NCI-H1105 (cell line): ENCODE measurements at places on chromosomes 12 and 14.

- DNase-seq: no peak
Observed at GRCh38 chr14:81170829-81171195, 49.9 kb downstream of the GTF2A1 start.

DNA sequence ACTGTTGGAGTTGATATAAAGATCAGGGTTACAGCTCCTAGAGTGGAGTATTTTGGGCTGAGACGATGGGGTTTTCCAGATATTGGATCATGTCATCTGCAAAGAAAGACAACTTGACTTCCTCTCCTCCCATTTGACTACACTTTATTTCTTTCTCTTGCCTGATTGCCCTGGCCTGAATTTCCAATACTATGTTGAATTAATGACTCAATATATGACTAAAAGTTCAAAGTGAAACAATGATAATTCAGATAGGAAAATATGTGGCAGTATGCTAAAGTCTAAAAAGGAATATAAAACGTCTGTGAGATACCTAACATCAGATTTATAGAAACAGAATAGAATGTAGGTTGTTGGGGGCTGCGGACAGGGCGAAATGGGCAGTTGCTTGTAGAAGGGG is 72.2 kb downstream of the BHLHE41 start:
- no peak for DNase-seq

DNA sequence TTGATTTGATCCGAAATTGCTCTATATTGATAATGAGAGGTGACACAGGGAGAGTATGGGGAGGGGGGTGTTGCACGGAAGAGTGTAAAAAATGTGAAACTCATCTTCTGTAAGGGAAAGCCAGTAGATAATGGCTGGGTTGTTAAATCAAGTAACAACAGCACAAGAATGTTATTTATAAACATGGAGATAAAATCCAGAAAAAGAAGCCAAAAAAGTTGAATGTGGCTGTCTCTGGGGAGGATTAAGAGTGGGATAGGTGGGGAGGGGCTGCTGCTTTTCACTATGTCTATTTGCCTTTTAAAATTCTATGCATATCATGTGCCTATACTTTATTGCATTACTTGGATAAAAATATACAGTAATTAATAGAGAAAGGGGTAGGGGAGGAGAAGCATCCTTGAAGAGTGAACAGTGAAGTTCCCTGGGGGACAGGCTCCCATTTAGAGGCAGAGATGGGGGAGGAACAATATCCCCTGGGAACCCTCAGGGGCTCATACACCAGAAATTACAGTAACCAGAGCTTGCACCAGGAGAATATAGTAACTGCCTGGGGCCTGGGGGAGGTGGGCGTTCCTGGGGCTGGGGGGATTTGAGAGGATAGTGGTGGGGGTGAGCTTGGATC is 39.2 kb upstream of the ANKRD9 start:
- no peak for DNase-seq

- no peak for DNase-seq
Observed at GRCh38 chr14:99684410-99684934, 374 bp downstream of the CYP46A1 start.

DNA sequence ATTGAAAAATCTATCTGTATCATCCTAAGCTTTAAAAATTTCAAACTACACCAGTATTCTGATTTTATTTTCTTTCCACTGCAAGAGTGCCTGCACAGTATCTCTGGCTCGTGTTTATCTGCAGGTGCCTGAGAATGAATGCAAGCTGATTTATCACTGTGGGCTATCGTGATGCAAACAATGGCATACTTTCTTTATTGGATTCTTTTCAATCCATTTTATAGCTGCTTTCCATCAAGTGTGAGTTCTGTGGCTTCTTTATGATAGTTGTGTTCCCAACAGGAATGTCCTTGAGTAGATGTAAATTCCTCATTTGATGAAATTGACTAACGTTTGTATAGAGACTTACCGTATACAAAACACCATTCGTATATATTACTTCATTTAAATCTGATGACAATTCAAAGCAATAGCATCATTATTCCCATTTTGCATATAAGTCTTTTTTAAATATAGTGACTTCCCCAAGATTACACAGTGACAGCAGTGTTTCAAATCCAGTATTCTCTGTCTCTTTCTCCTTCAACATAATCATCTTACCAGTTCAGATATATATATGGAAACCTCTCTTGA is 160.3 kb upstream of the ABCD2 start:
- no peak for DNase-seq

DNA sequence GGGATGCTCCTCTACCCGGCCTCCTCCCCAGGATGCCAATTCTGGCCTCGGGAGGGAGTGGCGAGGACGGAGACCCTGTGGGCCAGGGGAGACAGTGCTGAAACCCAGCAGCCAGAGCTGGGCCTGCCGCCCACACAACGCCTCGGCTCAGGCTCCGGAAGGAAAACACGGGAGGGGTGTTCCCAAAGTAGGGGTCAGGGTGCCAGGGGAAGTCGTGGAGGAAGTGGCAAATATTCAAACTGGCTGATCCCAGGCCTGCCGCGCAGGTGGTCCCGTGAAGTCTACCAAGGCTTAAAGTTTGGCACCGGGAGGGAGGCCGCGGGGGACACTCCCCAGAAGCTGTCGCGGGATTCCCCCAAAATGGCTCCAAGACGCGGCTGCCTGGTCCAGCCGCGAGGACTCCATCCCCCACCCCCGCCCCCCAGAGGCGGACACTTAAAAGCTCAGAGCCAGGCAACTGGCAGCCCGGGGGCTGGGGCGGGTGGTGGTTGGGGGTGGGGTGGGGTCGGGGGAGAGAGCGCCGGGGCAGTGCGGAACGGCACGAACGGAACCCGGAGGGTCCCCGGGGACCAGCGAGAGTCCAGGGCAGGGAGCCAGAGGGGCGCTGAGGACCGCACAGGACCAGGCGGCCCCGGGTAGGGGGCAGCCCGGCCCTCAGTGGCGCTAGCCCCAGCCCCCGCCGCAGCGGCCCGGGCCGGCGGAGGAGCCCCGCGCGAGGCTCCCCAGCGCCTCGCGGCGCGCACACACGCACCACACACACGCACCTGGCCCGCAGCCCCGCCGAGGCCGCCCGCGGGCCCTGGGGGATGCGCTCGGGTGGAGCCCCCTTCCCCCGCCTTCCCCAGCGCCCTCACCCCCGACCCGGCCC is 20.0 kb downstream of the BEGAIN start:
- DNase-seq: no peak

DNA sequence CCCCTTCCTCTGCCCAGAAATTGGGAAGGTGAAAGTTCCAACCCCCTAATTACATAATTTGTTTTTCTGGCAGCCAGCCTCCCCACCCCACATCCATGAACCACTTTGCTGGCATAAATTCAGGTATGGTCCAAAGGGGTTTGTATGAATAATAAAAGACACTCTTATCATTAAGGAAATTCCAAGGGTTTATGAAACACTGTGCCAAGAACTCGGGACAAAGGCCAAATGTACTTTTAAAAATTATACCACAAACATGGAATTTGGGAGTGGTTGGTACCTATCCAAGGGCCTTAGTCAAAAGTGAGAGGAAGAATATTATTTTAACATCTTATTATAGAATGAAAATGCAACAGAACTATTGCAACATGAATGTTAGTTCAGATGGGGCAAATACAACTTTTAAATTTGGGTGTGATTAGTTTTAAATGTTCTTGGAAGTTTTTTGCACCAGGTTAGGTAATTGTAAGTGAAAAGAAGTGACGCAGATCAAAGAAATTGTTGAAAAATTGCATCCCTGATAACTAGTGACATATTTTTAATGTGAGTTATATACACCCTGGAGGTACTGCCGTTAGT is 217.8 kb downstream of the TMEM117 start:
- DNase-seq: no peak

- DNase-seq: no peak
Observed at GRCh38 chr14:93997082-93997481, at the start of gene CCDC197. CCDC197 (plus strand) TSS chr14:93997301; CDS start chr14:93998132, 831 bp downstream.

GRCh38 chr12:32821710-32822109 is 66.0 kb upstream of the YARS2 start:
- DNase-seq: no peak

DNA sequence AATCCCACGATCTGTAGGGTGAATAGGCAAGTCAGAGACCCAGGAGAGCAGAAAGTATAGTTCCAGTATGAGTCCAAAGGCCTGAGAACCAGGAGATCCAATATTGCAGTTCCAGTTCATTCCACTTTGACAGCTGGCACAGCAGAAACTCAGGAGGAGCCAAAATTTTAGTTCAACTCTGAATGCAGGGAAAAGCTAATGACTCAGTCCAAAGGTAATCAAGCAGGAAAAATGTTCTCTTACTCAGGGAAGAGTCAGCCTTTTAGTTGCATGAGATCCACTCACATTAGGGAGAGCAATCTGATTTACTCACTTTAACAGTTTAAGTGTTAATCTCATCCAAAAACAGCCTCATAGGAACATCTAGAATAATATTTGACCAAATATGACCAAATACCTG is 130.2 kb upstream of the LRFN5 start:
- DNase-seq: no peak

GRCh38 chr14:29953501-29953900 is 25.9 kb upstream of the PRKD1 start:
- no peak for DNase-seq

DNA sequence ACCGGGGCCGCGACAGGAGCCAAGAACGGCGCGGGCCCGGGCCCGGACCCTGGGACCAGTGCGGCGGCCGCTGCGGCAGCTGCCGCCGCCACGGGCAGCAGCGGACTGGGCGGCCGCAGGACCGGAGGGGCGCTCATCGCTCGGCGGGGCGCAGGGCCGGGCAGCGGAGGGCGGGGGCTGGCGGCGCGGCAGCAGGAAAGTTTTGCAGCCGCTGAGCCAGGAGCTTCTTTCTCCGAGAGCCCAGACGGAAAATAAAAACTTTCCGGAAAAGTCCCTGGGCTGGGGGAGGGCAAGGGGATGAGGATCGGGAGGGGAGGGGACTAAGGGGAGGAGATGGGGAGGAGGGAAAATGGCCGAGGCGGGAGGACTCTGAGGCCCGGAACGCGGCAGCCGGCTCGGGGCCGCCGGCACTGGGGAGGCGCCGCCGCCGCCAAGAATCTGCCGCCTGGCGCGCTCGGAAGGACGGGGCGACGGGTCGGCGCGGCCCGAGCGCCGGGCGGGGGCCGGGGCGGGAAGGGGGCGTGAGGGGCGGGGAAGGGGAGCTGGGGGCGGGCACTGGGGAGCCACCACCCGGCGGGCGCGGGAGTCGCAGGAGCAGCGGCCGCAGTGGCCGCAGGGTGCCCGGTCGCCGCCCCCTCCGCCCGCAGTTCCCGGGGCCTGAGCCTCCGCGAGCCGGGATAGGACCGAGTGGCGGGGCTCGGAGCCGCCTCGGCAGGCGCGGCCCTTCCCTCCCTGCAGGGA is at the start of gene PRKD1:
PRKD1 (minus strand) TSS at position 472 of the 741 bp plus-strand sequence.
- no peak for DNase-seq

GRCh38 chr12:7450667-7451066 is 6.7 kb upstream of the CD163L1 start:
- DNase-seq: no peak

- no peak for DNase-seq
Observed at GRCh38 chr12:80400571-80400991, 43.5 kb upstream of the PTPRQ start.

- DNase-seq: no peak
Observed at GRCh38 chr12:93115198-93115601, 186.1 kb upstream of the EEA1 start.

DNA sequence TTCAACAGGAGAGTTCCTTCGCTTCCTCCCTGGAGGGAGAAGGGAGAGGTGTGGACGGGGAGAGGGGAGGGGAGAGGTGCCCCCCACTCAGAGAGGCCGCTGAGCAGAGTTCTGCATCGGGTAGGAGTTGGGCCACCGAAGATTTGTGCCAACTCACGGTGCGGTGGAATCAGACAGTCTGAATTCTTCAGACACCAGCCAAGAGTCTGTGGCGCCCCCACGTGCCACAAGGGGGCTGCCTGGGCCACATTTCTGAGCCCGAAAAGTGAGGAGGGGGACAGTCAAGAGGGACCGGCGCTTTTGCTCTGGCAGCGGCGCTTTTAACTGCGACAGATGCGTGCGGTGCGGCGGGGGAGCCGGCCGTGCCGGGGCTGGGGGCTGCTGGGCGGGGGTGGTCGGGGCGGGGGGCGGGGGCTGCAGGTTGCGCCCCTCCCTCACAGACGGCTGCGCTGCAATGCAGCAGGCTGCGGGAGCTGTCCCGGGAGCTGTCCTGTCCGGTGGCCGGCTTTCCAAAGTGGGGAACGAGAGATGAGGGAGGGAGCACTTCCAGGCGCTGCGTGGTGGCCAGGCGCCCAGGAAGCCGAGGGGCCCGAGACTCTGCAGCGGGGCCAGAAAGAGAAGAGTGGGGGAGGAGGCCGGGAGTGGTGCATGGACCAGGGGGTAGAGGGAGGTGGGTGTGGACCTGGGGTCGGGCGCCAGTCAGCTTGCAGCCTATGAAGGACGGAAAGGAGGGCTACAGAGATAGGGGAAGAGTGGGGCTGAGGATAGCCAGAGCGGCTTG is 975 bp upstream of the RTL1 start:
- no peak for DNase-seq

GRCh38 chr14:59123531-59123930 is 64.9 kb upstream of the DAAM1 start:
- no peak for DNase-seq

- no peak for DNase-seq
Observed at GRCh38 chr14:34258318-34258717, 203.7 kb downstream of the SPTSSA start.

GRCh38 chr12:133203344-133204263 is 22.3 kb downstream of the ZNF268 start:
- DNase-seq: no peak

GRCh38 chr14:55706893-55707292 is 126.9 kb downstream of the KTN1 start:
- DNase-seq: no peak

DNA sequence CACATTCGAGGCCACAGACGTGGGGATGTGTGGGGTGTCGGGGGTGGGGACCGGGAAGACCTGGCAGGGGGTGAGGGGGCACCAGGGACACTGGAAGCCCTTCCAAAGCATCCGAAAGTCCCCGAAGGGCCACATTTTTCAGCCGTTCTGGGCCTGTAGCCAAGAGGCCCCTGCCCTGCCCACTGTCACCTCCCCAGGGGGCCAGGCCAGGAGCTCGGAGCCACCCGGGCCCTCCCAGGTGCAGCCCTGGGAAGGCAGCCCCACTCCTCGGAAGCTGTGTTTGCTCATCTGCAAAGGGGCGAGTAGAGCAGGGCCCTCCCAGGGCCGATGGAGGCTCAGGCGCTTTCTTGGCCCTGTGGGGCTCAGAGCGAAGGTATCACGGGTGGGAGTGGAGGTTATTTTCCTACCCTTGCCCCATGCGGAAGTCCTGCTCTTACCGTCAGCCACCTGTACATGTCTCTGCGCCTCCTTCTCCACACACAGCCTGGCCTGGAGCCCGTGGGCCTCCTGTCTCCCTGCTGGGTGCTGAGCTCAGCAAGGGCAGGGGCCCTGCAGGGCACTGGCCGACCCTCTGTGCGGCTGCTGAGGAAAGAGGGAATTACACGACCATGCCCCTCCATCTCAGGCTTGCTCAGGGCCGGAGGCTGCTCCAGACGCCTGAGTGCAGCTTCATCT is 27.2 kb downstream of the NOC4L start:
- DNase-seq: no peak

DNA sequence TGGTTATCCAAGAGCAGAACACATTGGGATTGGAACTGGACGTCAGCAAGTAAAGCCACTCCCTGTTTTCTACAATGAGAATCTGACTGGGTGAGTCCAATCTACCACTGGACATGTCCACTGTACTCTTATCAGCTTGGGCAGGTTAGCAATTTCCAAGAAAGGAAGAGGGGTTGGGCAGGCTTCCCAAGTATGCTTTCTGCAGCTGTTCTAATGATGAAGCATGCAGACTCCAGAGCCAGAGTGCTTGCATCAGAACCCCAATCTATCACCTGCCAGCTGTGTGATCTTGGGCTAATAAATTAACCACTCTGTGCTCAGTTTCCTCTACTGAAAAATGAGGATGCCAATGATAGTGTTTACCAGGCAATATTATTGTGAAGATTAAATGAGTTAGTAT is 92.0 kb downstream of the EMP1 start:
- no peak for DNase-seq
